ENCODE measurements at places on chromosomes 4 and X.

DNA sequence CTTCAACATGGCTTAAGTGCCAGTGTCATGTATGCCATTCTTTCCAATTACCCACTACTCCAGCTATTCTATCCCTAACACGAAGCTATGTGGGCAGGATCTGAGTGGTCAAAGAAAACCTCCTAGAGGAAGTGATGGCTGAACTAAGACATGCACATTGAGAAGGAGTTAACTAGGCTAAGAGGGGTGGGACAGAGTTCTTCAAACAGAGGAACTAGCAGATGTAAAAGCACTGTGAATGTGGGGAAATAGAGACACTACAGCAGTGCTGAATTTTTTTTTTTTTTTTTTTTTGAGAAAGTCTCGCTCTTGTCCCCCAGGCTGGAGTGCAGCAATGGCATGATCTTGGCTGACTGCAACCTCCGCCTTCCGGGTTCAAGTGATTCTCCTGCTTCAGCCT, 6.2 kb downstream of the JCHAIN start:
- DNase-seq, result no peak

DNA sequence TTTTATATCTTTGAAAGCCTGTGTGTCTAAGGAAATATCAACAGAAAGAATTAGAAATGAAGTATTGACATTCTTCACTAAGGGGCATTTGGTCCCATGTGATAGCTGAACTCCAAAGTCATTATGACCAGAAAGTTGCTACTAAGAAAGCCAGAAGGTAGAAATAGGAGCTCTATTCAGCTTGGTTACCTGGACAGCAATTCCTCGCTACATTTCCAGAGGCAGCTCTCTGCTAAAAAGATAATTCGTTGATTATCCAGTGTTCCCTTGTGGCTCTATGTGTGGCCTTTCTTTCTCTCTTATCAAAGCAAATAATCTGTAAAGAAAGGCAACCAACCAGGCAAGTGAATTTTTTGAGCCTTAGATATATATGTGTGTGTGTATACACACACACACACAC, 341.3 kb downstream of the ADGRL3 start:
- no peak for DNase-seq

DNA sequence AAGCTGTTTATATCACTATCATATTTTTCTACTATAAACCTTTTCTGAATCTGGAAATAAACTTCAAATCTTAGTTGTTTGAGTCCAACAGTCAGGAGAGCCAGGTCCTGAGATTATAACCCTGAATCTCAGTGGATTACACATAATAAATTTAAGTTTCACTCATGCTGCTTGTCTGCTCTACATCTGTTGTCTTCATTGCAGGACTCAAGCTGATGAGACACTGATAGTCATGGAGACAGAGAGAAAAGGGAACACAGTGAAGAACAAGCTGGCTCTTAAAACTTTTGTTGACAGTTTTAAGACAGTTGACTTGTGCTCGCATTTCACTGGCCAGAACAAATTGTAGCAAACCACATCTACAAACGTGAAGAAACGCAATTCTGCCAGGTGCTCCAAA, 327.0 kb upstream of the CTSO start:
- no peak for DNase-seq

GRCh38 chrX:70052895-70053615, 3.3 kb upstream of the AWAT2 start:
- no peak for DNase-seq

- no peak for DNase-seq
Observed at GRCh38 chr4:10438924-10439323, 18.3 kb downstream of the ZNF518B start.

- DNase-seq, result no peak
Observed at GRCh38 chr4:76991161-76991660, 41.7 kb downstream of the SEPTIN11 start.

- DNase-seq, result no peak
Observed at GRCh38 chr4:67397031-67397430, 148.3 kb downstream of the CENPC start.

DNA sequence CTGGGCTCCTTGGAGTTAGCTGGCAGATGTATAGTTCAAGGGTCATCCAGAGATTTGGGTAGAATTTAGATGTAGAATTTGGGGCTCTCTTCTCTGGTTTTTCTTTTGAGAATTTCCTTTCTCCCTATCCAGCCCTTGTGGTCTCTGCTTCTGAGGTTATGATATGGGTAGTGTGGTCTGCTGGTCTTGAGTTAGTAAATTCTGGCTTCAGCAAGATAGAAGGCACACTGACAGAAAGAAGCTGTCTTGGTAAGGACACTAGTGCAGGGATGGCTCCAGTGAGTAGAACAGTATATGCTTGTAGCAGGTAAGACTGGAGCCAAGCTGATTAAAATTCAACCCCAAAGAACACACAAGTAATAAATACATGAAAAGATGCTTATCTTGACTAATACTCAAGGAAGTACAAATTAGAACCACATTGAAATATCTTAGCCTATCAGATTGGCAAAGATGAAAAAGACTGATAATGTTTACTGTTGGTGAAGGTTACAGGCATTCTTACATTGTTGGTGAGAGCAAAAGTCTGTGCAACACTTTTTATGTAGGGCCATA, 2.1 kb upstream of the IL9R start:
- DNase-seq, result no peak

DNA sequence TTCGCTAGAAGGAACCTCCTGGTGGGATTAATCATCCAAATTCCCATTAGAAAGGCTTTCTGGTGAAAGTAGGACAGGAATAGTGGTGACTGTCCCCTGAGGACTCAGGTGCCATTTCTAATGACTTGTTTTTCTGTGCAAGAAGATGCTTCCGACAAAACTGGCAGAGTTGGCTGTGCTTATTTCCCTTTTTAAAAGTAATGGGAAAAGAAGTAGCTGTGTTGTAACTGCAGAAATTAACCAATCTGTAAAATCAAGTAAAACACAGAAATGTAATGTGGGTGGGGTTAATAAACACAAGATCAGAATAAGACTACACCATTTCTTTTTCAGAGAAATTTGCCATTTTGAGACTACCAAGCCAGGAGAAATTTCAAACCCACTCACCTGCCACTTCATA, 55.0 kb upstream of the FAM9B start:
- no peak for DNase-seq

GRCh38 chrX:16930392-16930791, 16.1 kb upstream of the REPS2 start:
- no peak for DNase-seq

DNA sequence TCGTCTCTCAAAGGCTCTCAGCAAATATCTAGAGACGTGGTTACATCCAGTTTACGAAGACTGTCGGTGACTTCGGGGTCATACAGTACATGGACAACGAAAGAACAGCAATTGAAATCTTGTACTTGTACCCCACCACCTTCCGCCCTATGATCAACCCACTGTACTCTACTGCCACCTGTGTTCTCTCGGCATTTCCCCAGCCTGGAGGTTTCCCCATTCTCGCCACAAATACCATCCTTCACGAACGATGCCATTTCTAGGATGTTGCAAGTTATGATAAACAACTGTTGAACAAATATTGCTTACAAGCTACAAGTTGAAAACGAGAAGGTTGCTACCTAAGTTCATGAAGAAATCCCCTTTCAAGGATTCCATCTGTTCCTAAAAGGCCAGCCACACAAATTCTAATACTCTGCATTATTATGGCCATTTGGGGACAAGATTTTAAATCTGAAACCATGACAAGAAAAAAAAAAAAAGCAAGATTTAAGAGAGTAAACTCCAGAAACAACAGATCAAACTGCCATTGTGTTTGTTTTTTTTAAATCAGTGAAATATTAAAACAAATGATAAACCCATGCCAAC, 1.6 kb downstream of the APBB2 start:
- no peak for DNase-seq

GRCh38 chr4:105002278-105002677, 144.4 kb upstream of the TET2 start:
- no peak for DNase-seq

- no peak for DNase-seq
Observed at GRCh38 chr4:29711226-29711625, 1008.9 kb upstream of the PCDH7 start.

GRCh38 chr4:10590896-10591295, 93.7 kb downstream of the CLNK start:
- no peak for DNase-seq

DNA sequence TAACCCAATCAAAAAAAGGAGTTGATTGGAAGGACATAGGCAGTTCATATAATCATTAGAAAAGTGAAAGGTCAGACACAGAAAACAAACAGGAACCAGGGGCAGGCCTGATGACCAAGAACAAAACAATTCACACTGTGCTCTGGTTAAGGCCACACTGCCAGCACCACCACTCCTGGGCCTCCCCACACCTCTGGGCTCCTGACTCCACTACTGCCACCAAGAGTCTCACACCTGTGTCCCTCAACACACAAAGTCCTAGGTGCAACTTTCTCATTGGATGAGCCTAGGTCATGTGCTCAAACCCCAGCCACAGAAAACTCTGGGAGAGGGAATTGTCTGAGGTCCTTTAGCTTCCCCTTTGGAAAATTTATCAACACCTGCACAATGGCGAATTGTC, 11.1 kb upstream of the FAM9C start:
- DNase-seq, result no peak

GRCh38 chr4:135510582-135510981, 1309.0 kb upstream of the PABPC4L start:
- no peak for DNase-seq

GRCh38 chr4:182589100-182589499, 328.1 kb downstream of the DCTD start:
- DNase-seq, result no peak

DNA sequence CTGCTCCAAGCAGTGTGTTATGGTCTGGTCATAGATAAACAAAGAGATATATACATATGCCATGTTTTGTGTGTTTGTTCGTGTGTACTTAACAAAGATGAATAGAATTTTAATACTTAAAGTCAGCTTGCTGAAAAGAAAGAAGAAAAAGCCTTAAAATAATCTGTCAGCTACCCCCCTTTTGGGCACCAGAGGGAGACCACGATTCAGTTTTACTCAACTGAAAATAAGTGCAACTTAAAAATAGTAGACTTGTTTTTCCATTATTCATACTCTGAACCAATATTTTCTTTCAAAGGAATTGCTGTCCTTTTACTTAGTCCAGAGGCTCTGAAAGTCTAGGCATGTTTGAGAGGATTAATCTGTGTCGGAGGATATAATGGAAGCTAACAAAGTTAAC, 181.7 kb upstream of the AGTR2 start:
- no peak for DNase-seq

Data from CD4-positive, alpha-beta T cell treated with Interleukin-4 for 4 hours (primary cell).